ENCODE measurements at places on chromosomes 3 and 15.

DNA sequence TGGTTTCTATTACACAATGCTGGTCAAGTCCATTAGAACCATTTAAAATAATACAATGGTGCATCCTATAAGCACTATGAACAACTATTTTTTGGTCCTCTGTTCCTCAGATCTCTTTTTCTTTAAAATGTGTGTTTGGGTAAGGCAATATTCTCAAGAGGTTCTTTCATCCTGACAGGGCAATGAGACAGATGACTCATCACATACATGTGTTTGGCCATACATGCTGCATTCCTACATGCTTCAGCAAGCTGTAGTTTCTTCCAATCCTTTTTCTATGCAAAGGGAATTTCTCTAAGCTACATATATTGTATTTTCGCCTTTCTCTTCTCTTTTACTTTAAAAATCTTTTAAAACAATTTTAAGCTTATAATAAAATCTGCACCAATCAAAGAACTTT lies 52.7 kb downstream of the OTOL1 start:
- DNase-seq, result no peak

DNA sequence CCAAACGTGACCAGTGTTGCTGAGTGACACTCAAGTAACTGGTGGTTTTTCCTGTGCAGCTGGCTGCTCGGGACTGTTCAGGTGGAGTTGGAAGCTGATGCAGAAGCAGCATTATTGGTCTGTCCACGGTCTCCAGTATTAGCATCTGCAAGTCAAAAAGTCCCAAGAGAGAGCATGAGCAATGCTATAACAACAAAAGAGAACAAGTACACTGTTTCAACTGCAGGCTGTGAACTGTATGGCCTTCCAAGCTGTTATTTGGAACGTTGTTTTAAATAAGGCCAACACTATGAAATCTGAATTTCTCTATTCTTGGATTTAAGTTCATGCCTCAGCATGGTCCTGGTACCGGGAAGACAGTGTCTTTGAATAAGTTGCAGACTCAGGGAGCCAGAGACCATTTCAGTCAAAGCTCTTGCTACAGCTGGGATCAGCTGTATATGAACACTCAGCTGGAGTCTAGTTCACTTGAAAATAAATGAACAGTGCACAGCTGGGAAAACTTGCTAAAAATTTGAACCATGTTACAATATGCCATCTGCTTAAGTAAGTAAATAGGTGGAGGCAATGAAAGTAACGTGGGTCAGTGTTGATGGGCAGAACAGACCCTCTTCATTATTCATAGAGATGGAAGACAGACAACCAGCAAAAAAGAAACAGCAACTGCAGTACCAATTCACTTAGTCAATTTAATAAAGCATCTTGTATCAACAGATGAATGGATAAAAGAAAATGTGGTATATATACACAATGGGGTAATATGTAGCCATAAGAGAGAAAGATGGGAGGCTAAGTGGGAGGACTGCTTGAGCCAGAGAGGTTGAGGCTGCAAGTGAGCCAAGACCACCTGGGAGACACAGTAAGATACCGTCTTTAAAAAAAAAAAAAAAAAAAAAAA lies 45.1 kb downstream of the NR1I2 start:
- DNase-seq, result no peak

DNA sequence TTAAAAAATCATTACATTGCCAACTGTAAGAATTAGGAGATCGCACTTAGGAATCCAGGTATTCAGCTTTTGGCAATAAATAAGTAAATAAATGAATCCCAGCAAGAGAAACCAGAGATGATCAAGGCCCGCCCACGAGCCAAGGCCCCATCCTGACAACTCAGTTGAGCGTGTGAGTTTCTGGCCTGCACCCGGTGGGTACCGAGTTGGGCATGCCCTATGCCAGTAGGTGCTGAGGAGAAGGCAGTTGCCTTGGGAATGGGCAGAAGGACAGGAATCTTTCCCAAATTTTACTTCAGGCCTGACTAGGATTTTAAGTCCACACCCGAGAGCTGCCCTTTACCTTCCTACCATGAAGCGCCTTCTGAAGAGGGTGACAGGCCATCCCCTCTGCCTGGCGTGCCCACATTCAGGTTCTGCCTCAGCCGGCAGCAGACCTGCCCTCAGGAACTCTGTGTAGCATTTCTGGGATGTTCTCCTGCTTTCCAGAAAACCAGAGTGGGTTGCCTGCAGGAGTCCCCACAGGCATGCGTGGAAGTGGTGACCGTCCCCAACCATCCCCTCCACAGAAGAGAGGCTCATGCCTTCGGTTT lies 99.3 kb upstream of the ALDH1A3 start:
- DNase-seq, result no peak

DNA sequence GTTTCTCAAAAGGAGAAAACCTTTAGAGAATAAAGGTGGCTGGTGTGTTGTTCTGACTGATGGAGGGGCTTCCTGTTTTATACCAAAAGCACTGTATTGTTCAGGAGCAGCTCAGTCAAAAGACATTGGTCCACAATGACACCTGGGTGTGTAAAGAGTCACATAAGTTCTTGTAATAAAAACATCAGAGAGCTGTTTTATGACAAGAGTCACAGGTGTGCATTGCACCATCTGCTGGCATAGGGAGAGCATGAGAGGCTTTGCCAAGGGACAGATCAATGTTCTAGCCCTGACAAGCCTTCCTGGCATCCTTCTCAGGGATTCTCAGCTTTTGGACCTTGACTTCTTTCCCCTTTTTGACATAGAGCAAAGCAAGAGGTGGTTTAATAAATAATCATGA lies 20.4 kb downstream of the ARPP21 start:
- DNase-seq, result no peak

- no peak for DNase-seq
These were observed 17.9 kb downstream of the KCNMB3 start for GRCh38 chr3:179233043-179233442.

- no peak for DNase-seq
These were observed 17.8 kb downstream of the TMC3 start for GRCh38 chr15:81356252-81356651.

DNA sequence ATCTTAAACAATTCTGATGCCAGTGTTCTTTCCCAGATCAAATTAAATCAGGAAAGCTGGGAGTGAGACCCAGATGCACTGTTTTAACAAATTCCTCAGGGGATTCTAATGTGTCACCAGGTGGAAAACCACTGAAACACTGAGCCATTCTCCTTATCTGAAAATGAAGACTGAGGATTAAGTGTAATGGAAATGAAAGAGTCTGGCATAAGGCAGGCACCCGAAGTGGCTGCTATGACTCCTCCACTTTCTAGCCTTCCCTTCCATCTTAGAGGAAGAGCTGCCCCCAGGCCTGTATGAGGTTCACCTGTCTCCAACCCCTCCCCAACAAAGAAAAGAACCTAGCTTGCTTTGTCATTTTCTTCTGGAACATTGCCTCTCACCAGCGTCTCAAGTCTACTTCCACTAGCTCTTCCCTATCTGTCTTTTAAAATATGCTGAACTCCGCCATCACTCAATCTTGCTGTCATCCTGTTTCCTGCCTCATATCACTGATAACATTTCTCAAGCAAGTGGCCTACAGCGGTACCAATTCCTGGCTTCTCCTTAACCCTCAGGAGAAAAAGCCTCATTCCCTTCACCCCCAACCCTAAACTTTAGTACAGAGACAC lies 13.7 kb upstream of the ABHD2 start:
- no peak for DNase-seq

DNA sequence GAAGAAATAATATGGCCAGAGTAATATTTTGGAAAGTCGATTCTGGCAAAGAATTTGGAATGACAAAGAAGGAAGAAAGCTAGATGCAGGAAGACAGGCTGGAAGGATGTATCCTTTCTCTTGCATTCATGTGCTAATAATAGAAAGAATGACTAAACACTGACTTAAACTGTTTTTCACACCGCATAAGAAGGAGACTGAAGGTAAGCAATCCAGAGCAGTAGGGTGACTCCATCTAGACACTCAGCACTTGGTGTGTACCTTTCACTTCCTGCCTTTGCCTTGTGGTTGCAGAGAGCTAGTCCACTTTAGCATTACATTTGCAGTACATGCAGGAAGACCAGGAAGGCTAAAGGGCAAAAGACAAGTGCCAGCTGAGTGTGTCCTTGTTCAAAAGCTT lies 234.6 kb downstream of the RBMS3 start:
- no peak for DNase-seq

DNA sequence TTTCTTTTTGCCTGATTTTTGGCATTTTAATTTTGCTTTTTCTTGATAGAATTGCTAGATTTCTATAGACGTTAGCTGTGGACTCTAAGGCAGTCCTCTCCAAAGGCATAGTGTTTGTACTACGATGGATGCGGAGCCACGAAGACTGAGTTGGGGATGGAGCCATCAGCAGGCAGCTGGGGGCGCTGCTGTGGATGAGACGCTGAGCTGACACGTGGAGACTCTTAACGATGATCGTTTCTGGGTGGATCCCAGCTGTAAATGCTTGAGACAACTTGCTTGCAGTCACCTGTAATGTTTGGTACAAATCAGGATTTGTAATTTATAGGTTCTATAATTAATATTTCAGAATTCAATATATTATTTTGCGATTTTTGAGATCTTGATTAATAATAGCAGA lies 13.3 kb upstream of the PPP1R2 start:
- no peak for DNase-seq

- DNase-seq, result no peak
These were observed 3.5 kb upstream of the GALNT15 start for GRCh38 chr3:16171009-16171408.

GRCh38 chr3:12903000-12903800 lies 61.8 kb upstream of the RPL32 start:
- DNase-seq, result no peak

GRCh38 chr3:123618768-123619484 lies 34.1 kb upstream of the HACD2 start:
- DNase-seq, result no peak

DNA sequence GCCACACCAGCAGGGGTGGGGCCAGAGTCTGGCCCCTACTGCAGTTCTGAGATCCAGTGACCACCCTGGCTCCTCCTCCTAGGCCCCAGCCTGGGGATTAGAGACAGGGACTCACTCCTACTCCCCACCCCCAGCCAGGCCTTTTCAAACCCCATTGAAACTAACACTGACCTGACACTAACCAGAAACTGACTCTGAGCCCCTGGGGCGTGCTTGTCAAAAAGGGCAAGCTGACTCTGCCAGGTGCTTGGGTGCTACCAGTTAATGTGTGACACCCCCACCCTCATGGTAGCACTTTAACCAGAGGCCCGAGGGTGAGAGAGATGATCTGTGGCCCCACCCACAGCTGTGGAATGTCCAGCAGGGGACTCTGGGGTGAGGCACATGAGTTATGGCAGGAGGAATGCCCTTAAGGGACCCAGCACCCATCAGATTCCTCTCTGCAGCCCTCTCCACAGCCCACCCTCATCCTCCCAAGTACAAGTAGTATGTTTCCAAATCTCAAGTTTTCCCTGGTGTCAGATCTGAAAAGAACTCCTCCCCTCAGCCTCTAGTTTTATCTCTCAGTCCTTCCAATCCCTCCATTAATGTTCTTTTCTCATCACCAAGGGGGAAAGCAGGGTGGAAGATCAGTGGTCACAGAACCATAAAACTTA lies 1.4 kb downstream of the PTH1R start:
- no peak for DNase-seq

DNA sequence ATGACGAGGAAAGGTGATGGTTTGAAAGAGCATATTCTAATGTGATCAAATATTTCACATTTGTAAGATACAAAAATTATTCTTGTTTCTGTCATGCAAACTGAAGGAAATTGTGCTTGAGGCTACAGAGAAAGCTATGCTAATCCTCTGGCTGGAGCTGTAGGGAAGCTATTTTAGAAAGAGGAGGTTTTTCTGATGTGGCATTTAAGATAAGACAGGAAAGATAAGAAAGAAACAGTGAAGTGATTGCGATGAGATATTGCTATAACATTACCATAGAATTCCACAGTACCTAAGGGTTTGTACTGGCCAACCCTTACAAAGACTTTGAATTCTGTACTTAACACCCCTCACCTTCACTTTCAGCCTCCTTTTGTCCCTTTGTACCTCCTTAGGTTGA lies 205.2 kb upstream of the LMCD1 start:
- DNase-seq, result no peak

GRCh38 chr3:21641959-21642358 lies 109.1 kb downstream of the ZNF385D start:
- DNase-seq, result no peak

- no peak for DNase-seq
These were observed 347.2 kb upstream of the UMPS start for GRCh38 chr3:124383051-124383450.

DNA sequence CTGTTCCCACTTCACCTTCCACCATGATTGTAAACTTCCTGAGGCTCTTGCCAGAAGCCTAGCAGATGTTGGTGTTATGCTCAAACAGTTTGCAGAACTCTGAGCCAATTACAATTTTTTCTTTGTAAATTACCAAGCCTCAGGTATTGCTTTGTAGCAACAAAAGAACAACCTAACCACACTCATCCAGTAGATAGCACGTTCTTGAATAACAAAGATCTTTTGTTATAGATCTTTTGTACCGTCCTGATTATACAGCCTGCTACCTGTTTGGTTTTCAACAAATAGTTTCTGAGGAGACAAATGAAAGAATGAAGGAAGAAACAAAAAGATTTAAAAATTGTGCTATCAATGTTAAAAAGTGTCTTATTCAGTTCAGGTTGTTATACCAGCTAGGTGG lies 474.7 kb upstream of the ALCAM start:
- DNase-seq, result no peak

DNA sequence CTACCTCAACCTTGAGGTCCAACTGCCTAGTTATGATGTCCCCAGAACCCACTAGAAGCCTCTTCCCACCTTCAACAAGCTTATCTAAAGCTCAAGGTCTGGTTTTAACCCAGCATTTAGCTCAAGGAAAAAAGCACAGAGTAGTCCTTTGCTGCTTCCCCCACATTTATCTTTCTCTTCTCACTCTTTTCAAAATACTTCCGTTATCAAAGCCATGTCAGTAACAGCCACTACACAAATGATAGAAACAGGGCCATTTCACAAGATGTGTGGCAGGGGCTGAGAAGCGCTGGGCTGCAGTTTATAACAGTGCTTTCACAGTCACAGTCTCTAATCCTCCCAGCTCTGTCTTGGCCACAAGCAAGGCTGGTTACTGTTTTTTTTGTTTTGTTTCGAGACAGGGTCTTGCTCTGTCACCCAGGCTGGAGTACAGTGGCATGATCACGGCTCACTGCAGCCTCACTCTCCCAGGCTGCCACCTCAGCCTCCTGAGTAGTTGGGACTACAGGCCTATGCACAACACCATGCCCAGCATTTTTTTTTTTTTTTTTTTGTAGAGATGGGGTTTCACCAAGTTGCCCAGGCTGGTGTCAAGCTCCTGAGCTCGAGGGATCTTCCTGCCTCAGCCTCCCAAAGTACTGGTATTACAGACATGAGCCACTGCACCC lies 218.8 kb downstream of the OSBPL10 start:
- no peak for DNase-seq

DNA sequence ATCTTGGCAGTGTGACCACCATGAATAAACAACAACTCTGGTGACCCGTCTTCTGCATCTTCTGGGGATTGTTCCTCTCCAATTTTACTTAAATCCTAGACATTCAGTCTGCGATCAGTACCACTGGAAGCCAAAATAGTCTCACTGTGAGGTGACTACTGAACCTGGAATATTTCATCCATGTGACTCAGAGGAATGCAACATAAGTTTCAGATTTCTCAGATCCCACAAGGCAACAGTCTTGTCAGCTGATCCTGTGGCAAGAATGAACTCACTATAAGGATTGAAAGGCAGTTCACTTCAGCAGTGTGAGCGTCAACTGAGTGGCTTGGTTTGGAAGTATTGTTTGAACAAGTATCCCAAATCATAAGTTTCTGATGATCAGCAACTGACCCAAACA lies 13.2 kb downstream of the NSUN3 start:
- no peak for DNase-seq

GRCh38 chr15:90915808-90916440 lies 12.8 kb downstream of the MAN2A2 start:
- DNase-seq, result no peak

- DNase-seq, result peak; percentile 54
These were observed 40.9 kb upstream of the SMAD3 start for GRCh38 chr15:67024314-67024997.

Measured in stimulated activated naive CD8-positive, alpha-beta T cell treated with anti-CD3 and anti-CD28 coated beads, Interleukin-15, Interleukin-2, amounts not matched to agents 100 U/mL and 50 U/mL, for 24 hours (primary cell).